ENCODE measurements at places on chromosomes 3 and 15.

GRCh38 chr3:48765376-48765775 lies 48.4 kb upstream of the IP6K2 start:
- DNase-seq = no peak

DNA sequence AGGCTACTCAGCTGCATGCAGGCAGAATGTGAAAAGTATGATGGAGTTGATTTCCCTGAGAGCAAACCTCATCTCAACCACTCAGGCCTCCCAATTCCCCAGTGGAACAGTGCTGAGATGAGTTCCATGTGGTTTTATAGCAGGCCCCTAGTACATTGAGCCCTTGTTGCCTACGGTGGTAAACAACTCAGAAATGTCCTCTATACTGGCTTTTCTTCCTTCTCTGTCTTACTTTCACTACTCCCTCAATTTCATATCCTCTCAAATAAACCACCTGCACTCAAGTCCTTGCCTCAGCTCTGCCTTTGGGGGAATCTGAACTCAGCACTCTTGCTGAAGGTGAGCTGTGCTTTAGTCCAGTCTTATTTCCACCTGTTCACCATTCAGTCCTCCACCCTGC lies 399.9 kb downstream of the PDCD6IP start:
- no peak for DNase-seq

DNA sequence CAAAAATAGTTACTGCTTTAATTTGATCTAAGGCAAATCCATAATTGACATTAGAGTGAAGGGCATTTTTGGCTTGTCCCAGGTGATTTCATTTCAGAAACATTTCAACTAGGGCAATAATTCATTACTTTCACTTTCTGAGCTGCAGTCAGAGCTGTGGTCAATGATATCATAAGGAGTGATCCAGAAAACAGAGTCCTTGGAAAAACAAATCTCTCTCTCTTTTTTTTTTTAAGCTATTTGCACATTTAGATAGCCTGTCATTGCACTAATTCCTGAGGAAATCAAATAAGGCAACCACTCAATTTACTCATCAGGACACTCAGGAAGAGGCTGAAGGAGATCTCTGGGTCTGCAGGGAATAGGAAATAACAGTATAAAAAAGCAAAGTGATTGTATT lies 269.5 kb upstream of the LRRC3B start:
- no peak for DNase-seq

DNA sequence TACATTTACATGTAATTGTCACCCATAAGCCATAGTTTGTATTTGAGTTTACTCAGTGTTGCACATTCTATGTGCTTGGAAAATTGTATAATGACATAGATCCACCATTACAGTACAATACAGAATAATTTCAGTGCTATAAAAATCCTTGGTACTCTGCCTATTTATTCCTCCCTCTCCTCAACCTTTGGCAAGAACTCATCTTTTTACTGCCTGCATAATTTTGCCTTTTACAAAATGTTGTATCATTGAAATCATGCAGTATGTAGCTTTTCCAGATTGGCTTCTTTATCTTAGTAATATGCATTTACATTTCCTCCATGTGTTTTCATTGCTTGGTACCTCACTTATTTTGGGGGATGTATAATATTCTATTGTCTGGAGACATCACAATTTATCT lies 786.9 kb upstream of the SEMA6D start:
- DNase-seq = no peak

DNA sequence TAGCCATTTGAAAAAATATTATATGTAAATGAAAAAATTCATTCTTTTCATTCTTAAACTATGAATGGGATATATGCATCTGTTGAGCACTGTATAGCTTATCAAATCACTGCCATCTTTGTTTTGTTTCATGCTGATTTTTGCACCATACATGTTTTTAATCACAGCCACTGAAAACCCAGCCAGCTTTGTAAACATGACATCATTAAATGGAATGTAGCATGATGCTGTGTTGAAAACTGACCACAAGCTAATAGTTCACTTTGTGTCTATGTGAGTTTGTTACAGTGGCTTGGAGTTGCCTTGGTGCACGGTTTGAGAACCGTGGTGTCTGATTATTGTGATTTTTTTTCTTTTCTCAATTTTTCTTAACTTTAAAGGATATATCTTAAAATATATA lies 75.7 kb downstream of the GMPS start:
- no peak for DNase-seq

DNA sequence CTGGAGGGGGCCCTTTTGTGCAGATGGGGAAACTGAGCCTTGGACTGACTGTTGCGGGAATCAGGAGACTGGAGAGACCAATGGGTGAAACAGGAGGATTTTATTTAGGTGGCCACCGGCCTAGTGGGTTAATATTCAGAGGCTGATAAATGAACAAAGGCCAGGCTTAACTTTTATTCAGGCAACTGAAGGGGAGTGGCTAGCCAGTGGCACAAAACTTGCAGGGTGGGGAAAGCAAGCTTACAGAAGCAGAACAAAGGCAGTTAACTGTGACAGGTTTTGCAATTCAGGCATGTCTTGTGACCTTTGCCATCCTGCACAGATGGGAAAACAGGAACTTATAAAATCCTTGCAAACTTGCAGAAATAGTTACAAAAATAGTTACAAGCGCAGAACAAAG lies 24.9 kb upstream of the ACAD9 start:
- DNase-seq = no peak

GRCh38 chr3:88572450-88572849 lies 422.7 kb downstream of the C3orf38 start:
- DNase-seq = no peak

GRCh38 chr3:25166016-25166415 lies 262.0 kb upstream of the RARB start:
- DNase-seq = no peak

GRCh38 chr3:133301194-133301593 lies 98.7 kb upstream of the BFSP2 start:
- no peak for DNase-seq

GRCh38 chr3:61181874-61182273 lies 69.4 kb downstream of the FHIT start:
- DNase-seq = peak; percentile 6

GRCh38 chr3:170999737-171000242 lies 26.7 kb downstream of the SLC2A2 start:
- no peak for DNase-seq
